ENCODE measurements at places on chromosomes 11 and 22.

DNA sequence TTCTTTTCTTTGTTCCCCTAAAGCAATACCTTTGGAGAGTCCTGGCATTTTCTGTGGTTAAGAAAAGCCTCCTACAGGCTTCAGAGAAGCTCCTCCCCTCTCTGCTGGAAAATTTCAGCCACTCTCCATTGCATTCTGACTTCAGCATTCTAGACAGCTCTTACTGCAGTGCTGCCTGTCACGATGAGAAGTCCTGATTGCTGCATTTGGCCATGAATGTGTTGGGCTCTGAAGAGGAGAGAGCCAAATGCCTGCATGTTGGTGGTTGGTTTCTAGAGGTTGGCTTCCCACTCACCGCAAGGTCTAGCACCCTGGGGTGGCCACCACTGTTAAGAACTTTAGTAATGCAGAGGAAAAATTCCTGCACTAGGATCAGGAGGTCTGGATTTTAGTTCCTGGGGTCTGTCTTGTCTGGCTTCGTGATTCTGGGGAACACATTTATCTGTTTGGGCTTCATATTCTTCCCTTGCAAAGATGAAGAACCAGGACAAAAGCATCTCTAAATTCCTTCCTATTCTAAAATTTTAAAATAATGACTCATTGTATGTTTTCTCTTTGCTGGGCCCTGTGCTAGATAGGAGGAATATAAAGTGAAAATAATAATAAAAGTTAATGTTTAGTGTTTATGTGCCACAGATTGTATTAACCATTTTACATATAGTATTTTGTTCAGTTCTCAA is 38.1 kb downstream of the COA4 start:
- DNase-seq = no peak

GRCh38 chr11:106493751-106494150 is 416.3 kb downstream of the AASDHPPT start:
- no peak for DNase-seq

GRCh38 chr22:43852573-43853327 is 9.6 kb downstream of the SULT4A1 start:
- no peak for DNase-seq

DNA sequence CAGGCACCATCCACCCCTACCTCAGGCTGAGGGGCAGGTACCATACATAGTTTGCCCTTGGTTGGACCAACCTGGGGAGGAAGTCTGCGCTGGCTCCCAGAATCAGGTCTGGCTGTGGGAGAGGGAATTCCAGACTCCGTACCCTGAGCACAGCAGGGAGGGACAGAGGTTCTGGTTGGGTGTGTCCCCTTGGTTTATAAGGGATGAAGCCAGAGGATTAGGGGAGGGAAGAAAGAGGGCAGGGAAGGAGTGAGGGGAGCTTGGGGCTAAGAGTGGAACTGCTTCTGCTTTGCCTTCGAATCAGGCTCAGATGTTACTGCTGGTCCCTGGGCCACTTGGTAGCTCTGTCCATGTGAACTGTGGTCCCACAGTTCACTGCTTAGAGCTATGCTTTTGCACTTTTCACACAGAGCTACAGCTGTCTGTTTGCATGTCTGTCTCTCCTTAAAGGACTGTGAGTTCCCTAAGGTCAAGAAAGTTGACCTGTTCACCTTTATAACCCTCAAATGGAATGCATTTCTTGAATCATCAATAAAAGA is 9.2 kb downstream of the MMP20 start:
- no peak for DNase-seq

DNA sequence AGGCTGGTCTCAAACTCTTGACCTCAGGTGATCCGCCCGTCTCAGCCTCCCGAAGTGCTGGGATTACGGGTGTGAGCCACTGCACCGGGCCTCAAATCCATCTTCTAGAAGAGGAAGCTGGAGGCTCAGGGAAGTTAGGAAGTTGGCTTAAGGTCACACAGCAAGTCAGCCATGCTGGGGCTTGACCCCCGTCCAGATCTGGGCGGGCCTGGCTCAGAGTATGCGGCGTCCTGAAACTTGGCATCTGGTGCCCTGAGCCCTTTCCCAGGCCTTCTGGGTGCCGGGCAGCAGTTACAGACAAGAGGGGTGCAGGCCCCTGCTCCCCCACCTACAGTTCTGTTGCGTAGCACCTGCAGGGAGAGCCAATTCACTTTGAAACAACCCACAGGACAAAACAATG is 11.2 kb downstream of the MPPED1 start:
- no peak for DNase-seq

GRCh38 chr11:66889960-66890359 is 33.1 kb downstream of the LRFN4 start:
- DNase-seq = peak; percentile 44

GRCh38 chr22:18111759-18112330 is 1.2 kb downstream of the TUBA8 start:
- no peak for DNase-seq

- DNase-seq = no peak
These were observed 76.3 kb downstream of the FAT3 start for GRCh38 chr11:92300876-92301275.

- peak; percentile 74 for DNase-seq
These were observed 988 bp upstream of the FLI1 start for GRCh38 chr11:128692753-128693415.

GRCh38 chr22:40190501-40190900 is 12.8 kb downstream of the TNRC6B start:
- no peak for DNase-seq

- no peak for DNase-seq
These were observed 52.4 kb downstream of the LARGE2 start for GRCh38 chr11:45974806-45975205.
